ENCODE measurements at places on chromosomes 1 and 21.

- DNase-seq: no peak
Observed at GRCh38 chr1:2470290-2471158, 5.6 kb upstream of the PLCH2 start.

GRCh38 chr1:93005252-93005598 is 44.0 kb upstream of the DIPK1A start:
- no peak for DNase-seq

- DNase-seq: no peak
Observed at GRCh38 chr1:6243053-6243834, 735 bp upstream of the HES3 start.

DNA sequence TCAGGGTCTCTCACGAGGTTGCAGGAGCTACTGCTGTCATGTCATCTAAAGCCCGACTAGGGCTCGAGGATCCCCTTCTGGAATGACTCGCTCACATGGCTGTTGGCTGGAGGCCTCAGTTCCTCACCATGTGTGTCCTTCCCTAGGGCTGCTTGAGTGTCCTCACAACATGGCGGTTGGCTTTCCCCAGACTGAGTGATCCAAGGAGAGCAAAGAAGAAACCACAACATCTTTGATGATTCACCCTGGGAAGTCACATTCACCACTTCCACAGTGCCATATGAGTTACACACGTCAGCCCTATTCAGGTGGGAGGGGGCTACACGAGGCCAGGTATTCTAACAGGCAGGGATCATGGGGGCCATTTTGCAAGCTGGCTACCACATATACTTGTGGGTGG is 64.9 kb downstream of the FHAD1 start:
- DNase-seq: no peak

GRCh38 chr1:234667600-234668576 is 57.9 kb upstream of the IRF2BP2 start:
- no peak for DNase-seq

DNA sequence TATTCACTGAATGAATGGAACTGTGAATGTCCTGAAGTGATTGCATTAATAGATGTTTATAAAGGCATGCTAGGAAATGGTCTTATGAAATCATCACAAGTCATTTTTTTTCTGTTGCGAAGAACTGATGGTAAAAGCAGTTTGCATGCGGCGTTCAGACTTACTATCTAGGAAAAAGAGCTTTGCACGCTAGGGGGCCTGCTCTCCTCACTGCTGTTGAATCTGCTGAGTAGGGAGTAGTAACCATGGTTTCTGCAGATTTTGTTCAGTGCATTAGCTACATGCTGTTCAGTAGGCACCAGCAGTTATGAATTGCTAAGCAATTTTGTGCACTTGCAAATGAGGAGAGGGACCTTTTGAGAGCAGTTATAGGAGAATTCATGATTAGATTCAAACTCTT is 57.9 kb downstream of the CENPF start:
- peak; percentile 92 for DNase-seq

GRCh38 chr21:37073417-37074196 is 553 bp downstream of the TTC3 start:
- no peak for DNase-seq

DNA sequence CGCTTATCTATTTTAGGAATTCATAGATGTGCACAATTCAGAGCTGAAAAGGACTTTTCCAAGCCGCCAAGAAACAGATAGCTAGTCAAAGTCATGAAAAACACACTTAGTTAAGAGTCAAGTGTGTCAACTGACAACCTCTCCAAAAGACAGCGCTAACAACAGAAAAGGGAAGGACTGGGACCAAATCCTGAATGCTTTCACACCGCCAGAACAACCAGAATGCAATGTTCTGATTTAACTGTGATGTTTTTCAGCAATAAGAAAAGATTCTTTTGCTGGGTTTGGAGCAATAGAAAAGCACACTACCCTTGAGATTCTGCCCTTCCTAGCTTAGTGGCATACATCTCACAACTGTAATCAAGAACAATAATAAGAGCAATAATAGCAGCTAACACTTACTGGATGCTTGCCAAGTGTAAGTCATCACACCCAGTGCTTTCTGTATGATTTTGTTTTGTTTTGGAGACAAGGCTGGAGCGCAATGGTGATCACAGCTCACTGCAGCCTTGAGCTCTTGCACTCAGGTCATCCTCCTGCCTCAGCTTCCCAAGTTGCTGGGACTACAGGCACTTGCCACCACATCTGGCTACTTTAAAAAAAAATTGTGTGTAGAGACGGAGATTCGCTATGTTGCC is 33.9 kb upstream of the SDC3 start:
- DNase-seq: no peak

- no peak for DNase-seq
Observed at GRCh38 chr1:196381544-196381943, 226.7 kb downstream of the KCNT2 start.

DNA sequence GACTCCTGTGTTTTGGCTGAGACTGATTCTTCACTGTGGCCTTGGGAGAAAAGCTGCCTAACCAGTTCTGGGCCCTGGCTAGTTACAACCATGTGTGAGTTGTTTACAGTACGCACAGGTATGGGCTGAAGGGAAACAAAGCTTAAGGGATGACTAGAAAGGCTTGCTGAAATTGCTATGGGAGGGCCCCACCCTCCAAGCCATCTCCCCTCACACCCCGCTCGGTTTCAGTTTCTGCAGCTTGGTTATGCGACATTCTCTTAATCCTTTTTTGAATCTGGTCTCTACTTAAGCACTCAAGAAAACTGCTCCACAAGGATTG is 43.1 kb downstream of the PBX1 start:
- no peak for DNase-seq

DNA sequence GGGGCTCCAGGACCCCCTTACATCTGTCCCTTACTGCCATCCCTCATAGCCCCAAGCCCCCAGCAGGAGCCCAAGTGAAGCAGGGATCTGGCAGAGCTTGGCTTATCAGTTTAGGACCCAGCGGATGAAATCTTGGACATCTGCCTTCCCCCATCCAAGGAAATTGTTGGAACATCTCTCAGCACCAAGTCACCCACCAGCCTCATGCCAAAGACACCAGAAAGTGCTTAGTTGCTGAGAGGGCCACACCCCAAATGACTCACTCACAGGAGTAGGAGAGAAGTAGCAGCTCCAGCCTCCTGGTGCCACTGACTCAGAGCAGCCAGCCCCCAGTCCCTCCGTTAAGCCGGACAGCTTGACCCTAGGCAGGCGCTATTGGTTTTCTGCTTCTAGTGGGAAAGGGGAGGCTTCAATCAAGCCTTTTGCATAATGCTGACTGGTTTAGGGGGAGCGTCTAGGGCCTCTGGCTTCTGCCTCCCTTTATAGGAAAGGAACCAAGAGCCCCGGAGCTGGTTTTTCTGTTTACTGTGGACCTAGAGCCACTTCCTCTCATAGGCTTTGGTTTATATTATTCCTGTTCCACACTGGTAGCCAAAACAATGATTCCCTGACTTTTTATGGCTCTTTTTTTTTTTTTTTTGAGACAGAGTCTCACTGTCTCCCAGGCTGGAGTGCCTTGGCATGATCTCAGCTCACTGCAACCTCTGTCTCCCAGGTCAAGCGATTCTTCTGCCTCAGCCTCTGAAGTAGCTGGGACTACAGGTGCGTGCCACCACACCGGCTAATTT is 114.2 kb upstream of the IPO9 start:
- no peak for DNase-seq

- DNase-seq: no peak
Observed at GRCh38 chr21:26684889-26685288, 111.8 kb upstream of the CYYR1 start.

DNA sequence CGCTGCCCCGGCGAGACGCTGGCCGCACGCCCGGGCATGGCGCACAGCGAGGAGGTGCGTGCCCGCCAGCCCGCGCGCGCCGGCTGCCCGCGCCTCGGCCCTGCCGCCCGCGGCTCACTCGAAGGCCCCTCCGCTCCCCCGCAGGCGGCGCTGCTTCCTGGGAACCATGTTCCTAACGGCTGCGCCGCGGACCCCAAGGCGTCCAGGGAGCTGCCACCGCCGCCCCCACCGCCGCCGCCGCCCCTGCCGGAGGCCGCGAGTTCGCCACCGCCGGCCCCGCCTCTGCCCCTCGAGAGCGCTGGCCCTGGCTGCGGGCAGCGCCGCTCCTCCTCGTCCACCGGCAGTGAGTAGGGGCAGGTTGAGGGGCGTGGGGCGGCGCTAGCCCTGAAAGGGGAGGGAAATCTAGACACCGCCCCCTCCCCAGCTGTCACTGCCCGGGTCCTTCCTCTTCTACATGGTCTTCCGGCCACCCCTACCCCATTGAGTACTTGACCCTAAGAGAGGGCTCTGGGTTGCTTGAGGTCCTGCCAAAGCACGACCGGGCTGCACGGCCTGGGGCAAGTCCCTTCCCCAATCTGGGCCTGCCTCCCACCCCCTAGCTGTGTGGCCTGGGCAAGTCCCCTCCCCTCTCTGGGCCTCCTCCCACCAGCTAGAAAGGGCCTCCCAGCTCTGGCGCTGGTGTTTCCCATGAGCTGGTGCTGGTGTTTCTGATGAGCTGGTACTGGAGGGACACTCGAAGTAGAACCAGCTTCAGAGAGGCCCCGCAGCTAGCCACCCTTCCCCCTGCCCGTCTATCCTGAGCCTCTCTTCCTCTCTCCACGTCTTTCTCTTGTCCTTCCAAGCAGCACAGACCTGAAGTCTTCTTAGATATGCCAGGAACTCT is 17.0 kb downstream of the TNFRSF25 start:
- DNase-seq: no peak

- no peak for DNase-seq
Observed at GRCh38 chr21:45064618-45065399, 9.6 kb upstream of the ADARB1 start.

GRCh38 chr1:917076-917459 is 6.7 kb upstream of the SAMD11 start:
- DNase-seq: no peak

DNA sequence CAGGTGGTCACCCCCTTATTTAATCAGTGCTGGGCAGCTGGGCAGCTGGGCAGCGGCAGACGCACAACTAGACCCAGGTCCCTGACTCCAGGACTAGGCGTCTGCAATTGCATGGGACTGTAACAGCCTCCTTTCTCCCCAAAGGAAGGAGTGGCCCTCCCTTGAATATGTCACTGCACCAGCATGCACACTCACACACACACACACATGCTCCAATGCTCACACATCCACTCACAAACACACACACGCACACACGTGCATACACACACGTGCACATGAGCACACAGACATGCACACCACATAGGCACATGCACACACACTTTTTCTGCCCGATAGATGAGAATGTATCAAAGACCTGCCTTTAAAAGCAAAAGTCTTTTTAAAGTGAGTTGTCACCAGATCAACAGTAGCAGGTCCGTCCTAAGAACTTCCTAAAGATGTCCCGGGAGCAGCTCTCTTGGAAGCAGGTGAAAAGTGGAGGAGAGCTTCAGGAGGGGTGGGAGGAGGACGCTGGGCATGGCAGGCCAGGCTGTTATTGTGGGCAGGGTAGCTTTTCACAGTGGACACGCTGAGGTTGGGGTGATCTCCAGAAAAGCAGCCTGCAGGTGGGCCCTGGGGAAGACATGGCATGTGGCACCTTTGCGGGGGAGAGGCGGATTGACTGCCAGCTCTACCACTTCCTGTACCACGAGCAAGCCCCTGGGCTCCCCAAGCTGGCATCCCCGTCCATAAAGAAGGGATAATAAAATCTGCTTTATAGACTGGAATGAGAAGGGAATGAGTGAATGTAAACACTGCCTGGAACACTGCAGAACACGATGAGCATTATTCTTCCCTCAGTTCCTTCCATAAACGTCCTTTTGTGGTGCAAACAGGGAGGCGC is 1.7 kb downstream of the PDE9A start:
- DNase-seq: no peak

- no peak for DNase-seq
Observed at GRCh38 chr1:58785442-58786058, 1.7 kb upstream of the JUN start.

DNA sequence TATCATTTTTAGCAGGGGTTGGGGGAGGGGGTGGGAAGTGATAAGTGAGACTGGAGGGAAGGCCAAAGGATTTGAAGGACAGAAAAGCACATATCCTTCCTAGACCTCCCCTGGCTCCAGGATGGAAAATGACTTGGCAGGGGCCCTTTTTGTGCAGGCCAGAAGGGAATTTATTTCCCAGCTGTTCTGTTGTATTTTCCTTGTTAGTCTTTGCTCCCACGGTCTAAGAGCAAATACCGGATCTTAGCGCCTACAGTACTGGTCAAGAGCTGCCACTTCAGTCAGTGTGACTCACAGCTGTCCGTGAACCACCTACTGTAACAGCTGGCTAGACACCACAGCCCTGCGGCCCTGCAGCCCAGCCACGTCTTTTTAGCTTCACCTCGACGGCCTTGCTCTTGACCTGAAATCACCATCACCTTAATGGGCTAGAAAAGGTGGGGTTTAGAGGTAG is 51.0 kb upstream of the ERRFI1 start:
- DNase-seq: no peak

DNA sequence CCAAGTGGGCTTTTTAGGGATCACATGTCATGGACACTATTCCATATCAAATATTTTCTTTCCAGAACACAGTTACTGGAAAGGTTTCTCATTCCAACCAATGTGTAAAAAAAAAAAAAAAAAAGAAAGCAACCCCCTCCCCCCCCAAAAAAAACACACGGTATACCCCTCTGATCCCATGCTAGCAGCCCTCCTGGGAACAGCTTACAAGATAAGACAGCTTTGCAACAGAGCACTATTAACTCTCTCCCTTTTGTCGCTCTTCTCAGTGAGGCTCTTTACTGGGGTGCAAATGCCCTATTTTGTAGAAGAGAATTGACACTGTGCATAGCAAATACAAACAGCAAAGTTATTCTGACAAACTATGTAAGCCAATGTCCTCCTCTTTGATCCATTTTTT is 161.2 kb downstream of the NTMT2 start:
- no peak for DNase-seq

- DNase-seq: no peak
Observed at GRCh38 chr1:17671314-17671705, 83.8 kb upstream of the ACTL8 start.

DNA sequence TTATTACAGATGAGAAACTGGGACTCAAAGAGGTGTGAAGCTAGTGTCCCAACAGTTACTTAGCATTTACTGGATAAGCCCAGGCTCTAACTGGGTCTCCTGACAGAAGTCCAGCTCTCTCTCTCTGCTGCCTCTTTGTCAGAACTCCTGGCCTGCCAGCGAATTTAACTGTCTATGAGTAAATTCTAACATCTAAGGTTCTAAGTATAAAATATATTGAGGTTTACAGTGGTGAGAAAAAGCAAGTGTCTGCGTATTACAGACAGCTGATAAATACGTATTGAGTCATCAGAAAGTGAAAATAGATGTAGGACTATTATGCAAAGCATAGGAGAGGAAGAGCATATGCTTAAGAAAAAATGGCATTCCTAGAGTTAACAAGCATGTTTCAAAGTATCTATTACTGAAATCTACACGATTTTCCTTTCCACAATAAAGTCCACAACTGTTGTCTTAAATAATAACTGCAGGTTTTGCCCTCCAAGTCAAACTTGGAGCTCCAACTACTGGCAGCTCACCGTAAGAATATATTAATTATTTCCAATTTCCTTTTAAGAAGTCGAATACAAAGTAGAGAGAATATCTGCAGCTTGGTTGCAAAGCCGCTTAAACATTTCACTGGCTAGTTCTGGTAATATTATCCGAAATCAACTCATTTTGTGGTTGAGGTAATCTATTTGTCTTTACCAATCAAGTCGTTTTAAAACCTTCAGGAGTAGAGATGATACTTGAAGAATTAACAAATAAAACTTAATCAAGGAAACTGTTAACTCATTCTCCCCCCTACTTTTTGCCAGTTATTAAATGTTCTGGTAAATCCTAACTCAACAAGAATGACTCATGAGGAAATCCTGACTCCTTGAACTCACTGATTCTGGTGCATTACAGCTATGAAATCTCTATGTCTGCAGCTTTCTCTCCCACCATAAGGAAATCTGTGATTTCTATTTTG is 1.4 kb upstream of the RGS2 start:
- no peak for DNase-seq

Measured in SK-N-MC (cell line).